ENCODE measurements at places on chromosomes 6 and 20.
A peak's percentile ranks its signal among the peaks of the same experiment; 100 is the strongest.

DNA sequence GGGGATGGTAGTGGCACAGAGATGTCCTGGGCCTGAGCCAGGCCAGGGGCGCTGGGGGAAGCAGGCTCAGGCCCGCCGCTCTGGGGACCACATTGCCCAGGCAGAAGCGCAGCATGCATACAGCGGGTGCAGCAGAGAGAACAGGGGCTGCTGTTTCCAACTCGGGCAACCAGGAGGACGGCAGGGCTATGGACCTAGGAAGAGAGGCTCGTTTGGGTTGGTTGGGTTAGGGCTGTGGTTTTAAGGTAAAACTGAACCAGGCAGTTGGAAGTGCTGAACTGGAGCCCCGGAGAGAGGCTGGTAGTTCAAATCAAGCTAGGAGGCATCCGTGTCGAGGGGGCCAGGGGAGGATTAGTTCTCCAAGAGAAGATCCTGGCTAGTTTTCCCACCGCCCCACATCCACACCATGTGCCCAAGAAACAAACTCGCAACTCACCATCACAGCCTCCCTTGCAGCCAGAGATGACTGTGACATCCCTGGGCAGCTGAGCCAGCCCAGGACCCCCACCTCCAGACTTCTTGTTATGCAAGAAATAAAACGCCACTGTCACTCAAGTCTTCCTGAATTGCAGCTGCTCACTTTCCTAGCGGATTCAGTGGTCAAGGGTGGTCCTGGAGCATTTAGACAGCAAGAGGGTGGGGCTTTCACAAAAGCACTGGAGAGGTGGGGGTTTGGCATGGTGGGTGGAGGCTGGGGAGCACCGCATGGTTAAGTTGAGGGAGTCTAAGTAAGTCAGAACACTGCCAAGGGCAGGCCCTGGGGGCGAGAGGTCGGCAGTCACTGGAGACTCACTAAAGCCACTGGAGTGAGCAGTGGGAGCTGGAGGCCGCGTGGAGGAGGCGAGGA, 161.2 kb downstream of the GRM4 start:
- DNase-seq, result no peak

DNA sequence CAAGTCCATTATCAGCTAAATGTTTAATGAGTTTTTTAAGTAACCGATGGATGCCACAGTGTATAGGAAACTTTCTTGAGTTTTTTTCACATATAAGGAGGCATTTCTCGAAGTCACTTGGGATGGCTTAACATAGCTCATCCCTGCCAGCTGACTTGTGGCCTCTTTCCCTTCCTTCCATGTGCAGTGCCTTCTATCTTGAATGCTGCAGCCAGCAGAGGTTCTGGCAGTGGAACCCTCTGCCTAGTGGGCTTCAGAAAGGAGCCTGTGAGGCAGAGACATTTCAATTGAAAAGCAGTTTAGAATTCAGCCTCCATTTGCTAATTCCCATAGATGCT, 51.9 kb downstream of the AKAP12 start:
- DNase-seq, result peak; percentile 56

DNA sequence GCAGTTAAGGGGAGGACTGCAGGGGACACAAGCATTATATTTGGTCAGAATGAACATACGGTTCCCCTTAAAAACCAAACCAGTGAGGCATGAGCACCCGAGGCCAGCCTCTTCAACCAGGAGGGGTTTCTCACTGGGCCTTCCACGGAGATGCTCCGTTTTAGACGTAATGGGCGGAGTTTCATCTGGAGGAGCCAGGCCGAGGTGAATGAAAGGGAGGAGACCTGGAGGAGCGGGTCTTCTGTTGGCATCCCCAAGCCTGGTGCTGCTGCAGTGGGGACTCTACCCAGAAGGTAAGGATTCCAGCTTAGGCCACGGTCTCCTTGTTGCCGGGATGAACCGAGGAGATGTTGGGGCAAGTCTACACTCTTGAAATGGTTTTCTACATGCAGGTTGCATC, 47.4 kb downstream of the ADNP start:
- no peak for DNase-seq

DNA sequence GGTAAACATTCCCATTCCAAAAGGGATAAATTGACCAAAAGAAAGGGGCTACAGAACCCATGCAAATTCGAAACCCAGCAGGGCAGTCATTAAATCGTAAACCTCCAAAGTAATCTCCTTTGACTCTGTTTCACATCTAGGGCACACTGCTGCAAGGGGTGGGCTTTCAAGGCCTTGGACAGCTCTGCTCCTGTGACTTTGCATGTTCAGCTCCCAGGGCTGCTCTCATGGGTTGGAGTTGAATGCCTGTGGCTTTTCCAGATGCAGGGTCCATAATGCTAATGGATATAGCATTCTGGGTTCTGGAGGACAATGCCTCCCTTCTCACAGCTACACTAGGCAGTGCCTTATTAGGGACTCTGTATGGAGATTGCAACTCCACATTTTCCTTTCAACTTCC, 211.9 kb upstream of the MANEA start:
- DNase-seq, result no peak

DNA sequence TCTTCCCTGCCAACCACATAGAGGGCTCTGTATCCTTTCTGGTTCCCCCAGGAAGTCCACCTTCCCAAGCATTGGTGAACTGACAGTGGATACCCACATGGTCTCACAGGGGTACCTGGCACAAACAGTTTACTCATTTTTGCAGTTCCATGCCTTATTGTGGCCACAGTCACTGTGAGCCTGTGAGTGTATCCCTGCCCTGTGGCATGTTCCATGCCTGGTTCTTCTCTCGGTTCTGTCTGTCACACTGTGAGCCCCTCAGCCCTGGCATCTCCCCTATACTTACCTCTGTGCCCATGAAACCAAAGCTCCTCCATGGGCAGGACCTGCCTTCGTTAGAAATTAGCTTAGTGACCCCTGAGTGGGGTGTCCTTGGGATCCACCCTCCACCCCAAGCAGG, 107.8 kb downstream of the TOX2 start:
- DNase-seq, result no peak

DNA sequence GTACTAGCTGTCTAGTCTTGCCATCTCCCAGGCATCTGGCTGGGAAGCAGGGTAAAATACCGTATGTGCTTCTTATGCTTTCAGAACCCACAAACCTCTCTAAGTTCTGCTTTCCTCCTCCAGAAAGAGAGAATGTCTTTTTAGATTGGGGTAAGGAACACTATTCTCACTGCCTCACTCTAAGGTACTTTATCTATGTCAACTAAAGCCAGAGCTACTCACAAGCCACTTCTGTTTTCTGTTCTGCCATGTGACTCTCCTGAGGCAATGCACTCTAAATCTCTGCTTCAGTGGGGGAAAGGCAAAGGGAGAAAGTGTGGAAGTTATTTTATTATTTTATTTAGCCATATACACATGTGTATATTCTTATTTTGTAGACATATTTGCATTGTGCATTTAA, 15.6 kb downstream of the MEP1A start:
- DNase-seq, result no peak

GRCh38 chr20:13416531-13416930, 195.5 kb downstream of the ISM1 start:
- no peak for DNase-seq

DNA sequence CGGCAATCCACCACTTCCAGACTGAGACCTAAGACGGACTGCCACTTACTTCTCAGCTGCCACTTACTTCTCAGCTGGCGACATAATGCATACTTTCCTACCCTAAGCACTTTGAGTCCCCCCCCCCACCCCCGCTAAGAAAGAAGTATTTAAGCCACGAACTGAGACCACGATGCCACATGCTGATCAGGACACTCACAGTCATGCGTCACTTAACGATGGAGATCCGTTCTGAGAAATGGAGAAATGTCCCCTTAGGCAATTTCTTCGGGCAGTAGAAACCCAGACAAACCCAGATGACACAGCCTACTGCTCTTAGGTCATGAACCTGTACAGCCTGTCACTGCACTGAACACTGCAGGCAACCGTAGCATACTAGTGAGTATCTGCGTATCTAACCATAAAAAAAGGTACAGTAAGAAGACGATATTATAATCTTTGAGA, 690 bp downstream of the IFNGR1 start:
- DNase-seq, result peak; percentile 73

- no peak for DNase-seq
These were observed 4.5 kb upstream of the INSM1 start for GRCh38 chr20:20363434-20363798.

DNA sequence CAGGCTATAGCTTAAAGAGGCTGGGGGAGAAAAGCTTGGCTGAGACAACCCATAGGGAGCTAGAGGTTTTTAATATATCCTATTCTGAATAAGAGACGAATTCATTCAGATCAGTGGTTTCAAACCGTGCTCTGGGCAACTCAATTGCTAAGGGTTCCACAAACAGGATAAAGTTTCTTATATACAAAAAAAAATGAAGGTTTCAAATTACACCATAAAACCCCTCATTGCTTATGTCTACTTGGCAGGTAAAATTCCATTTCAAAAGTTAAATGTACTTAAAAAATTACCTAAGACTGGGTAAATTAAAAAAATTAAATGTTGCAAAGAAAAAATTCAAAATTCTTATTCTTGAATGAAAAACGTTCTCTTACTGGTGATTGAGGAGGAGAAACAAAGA, 2.7 kb downstream of the HLA-DPB1 start:
- DNase-seq, result no peak

GRCh38 chr6:26187981-26188635, 100.9 kb downstream of the HFE start:
- peak; percentile 54 for DNase-seq

DNA sequence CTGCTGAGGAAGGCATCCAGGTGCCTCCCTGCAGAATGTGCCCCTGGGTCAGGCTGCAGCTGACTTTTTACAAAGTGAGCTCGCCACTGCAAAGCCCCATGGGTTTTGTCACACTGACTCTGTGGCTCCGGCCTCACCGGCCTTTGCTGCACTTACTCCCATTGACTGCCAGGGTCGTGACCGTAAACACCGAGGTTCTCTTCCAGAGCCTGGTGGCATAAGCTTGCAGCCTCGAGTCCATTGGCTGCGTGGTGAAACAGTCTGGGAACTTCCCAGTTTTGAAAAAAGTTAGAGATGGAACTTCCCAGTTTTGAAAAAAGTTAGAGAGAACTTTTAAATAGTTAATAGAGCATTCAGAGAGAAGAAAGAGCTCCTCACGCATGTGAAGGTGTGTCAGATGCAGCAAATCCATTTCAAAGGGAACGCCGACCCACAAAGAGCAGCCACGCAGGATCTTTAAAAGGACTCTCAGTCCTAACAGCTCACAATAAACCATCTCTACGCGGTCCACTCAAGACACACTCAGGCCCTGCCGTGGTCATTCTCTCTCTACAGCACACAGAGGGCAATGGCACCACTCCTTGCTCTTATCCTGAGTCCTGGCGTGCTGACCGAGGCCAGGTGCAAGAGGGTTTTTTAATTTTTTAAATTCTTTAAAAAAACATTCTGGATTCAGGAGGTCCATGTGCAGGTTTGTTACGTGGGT, 12.8 kb downstream of the RAMACL start:
- no peak for DNase-seq

DNA sequence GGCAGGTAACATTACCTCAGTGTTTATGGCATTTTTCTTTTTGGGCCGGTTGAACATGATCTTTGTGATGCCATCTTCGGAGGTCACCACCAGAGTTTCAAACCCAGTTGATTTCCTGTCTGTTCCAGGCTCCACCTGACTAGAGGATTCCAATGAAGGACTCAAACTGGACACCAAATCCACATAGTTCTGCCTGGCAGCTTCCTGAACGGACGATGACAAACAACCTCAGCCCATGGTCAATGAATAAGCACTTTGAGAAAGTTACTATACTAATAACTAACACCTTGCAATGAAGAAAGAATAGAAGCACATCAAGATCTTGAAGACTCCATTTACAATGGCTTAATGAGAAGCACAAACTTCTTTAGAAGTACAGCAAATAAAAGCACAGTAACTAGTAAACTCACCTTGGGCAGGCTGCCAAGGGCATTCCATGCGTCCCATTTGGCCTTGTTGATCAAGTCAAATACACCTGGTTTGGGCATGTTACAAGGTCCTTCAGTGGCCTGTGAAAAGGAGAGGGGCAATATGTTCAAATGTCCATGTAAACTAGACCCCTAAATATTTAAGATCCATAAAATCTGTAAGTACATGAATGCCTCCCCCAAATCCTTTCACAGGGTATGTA, 4.9 kb downstream of the ECI2 start:
- DNase-seq, result no peak

GRCh38 chr6:170250455-170250854, 40.4 kb downstream of the DLL1 start:
- DNase-seq, result no peak

- DNase-seq, result peak; percentile 51
These were observed 18.2 kb downstream of the GPX5 start for GRCh38 chr6:28543651-28544610.

- no peak for DNase-seq
These were observed 91.8 kb upstream of the PMEPA1 start for GRCh38 chr20:57801581-57801980.

GRCh38 chr6:150336299-150336698, 32.5 kb upstream of the IYD start:
- DNase-seq, result no peak

- no peak for DNase-seq
These were observed at the start of gene XKR7 for GRCh38 chr20:31967830-31968249. Gene XKR7 (plus strand): TSS chr20:31968151. CDS start chr20:31968176, 25 bp downstream.

DNA sequence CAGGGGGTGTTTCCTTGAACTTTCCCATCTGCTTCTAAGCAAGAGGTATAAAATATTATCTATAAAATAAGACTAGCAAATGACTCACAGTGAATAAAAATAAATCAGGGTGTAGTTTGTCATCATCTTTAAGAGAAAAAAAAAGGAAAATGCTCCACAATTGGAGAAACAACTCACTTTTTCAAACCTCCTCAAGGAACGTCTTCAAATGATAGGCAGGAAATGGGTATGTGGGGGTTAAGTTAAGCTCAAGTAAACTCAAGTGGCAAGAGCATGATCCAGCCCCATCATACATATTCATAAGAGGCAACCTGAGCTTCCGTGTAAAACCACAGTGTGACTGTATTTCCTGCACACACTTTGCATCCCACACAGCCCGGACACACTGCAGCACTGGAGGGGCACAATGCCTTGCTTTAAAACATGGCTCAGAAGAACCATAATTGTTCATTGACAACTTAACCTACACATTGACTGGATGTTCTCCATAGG, 58.5 kb upstream of the CEP85L start:
- DNase-seq, result no peak

- DNase-seq, result no peak
These were observed 66.4 kb downstream of the CLIC5 start for GRCh38 chr6:45949256-45949655.
